ENCODE measurements at places on chromosomes 2 and 18.

- no peak for DNase-seq
Measured at GRCh38 chr2:40281021-40281940, 170.6 kb downstream of the SLC8A1 start.

DNA sequence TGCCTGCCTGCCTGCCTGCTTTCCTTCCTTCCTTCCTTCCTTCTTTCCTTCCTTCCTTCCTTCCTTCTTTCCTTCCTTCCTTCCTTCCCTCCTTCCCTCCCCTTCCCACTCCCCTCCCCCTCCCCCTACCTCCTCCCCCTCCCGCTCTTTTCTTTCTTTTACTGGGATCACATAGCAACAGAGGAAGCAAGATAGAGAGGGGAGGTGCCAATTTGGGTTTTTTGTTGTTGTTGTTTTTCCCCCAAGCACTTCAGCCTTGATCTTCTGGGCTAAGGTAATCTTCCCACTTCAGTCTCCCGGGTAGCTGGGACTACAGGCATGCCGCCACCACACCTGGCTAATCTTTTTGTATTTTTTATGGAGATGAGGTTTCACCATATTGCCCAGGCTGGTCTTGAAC, 20.0 kb downstream of the PPM1B start:
- DNase-seq = no peak

GRCh38 chr2:64401529-64401880, 52.5 kb upstream of the LGALSL start:
- DNase-seq = no peak

GRCh38 chr18:36496022-36496421, 198.5 kb downstream of the FHOD3 start:
- DNase-seq = no peak

DNA sequence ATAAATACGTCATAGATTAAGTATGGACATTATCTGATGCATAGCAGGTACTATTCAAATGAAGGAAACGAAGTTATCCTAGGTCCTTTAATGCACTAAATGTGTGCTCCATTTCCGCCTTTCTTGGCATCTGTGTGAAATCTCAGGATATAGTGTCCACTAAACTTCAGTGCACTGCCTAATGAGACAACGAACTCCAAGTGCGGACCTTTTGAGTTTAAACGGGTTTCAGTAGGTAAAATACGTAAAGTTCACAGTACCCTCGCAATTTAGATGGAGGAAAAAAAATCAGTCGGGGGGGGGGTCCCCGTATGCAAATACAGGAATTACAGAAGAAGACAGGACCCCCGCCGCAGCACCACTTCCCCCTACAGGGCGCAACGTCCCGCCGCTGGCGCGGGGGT, 729 bp upstream of the REL start:
- no peak for DNase-seq

GRCh38 chr18:61957801-61958516, 65.2 kb upstream of the RNF152 start:
- DNase-seq = no peak

- DNase-seq = no peak
Measured at GRCh38 chr2:157971702-157972101, 95.6 kb upstream of the ACVR1 start.

DNA sequence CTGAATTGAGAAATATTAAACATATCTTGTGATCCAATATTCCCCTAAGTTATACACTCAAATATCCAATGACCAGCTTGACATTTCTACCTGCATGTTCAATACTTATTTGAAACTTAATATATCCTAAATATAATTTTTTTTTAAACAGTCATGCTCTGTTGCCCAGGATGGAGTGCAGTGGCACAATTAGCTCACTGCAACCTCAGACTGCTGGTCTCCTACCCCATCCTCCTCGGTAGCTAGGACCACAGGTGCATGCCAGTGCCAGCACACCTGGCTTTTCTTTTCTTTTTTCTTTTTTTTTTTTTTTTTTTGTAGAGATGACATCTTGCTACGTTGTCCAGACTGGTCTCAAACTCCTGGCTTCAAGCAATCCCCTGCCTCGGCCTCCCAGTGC, 4.2 kb downstream of the KYNU start:
- no peak for DNase-seq

DNA sequence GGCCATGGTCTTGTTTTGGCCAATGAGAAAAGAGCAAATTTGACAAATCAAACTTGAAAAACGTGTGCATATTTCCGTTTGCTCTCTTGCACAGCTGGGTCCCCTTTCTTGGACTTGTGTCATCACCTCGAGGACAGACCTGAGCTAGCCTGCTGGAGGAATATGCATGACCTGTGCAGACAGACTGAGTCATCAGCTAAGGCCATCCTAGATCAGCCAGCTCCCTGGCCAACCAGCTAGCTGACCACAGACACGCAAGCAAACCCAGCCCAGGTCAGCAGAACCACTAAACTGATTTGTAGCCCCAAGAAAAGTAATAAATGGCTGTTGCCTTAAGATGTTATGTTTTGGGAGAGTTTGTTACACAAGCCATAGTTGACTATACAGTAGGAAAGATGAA, 61.3 kb upstream of the PAX3 start:
- DNase-seq = no peak

DNA sequence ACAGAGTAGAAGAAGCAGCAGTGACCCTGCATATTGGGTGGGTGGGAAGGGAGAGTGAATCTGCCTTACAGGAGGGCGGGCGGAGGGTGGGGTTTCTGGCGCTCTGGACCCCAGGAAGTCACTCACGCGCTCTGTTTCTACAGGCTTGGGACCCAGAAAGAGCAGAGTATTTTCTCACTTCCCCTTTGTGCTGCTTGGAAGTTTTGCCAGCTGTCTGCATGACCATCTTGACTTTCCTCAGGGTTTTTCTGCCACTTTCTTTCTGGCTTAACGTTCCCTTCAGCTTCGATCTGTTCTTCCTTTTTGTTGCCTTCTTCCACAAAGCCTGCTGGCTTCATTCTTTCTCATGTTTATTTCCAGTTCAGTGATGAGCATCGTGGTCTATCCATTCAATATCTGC, 383.1 kb downstream of the GALR1 start:
- DNase-seq = no peak

DNA sequence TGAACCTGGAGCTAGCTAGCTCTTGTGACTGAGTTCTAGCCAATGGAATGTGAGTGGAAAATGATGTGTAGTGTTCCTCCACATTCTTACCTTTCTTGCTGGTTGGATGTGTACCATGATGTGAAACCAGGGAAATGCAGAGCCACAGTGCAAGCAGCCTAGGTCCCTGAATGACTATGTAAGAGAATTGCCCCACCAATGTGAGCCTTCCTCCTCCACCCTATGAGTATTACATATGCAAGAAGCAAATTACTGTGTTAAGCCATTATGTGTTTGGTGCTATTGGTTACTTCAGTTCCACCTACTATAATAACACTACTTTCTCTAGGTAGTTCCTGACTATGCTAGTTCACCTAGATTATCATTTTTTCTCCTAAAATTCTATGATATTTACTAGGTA, 39.6 kb downstream of the LCLAT1 start:
- no peak for DNase-seq

DNA sequence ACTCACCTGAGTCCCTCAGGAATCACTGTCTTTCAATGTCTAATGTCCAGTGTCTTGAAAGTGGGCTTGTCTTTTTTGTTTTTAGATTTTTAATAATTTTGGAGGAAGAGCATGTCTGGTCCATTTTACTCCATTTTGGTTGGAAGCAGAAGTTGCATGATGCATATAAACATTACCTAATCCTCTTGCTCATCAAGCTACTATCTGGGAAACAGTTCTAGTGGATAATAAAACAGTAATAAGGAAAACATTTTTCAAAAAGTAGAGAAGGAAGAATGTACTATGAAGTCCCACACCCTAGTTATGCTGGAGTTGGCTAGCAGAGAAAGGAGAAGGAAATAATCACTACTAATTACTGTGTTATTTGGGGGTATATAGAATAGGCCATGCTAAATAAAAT, 263.7 kb downstream of the ETAA1 start:
- DNase-seq = no peak

- no peak for DNase-seq
Measured at GRCh38 chr18:12306752-12307700, 1.0 kb upstream of the TUBB6 start.

GRCh38 chr2:225841314-225841713, 441.8 kb downstream of the NYAP2 start:
- DNase-seq = no peak

DNA sequence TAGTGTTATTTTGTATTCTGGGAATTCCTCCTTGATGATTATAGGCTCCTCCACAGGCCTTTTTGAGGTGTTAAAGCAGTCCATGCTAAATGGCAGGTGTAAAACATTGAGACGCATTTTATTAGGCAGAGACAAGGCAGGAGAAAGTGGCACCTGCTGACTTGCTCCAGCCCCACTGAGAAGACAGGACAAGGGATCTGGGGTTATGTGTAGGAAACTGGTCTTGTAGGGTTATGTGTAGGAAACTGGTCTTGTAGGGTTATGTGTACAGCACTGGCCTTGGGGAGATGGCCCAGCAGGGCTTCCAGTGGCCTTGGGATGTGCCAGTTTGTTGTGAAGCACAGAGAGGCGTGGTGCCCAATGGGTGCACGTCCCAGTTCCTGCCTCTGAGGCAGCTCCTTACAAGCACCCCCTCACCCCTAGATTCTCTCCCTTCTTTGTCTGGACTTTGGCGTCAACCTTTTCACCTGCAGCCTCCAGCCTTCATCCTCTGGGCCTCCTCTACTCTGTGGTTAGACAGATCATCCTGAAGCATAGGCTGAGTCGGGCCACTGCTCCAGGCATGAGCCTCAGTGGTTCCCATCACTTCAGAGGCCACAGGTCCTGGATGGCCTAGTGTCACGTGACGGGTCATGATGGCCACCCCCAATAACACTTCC, 921 bp upstream of the FABP1 start:
- DNase-seq = no peak

DNA sequence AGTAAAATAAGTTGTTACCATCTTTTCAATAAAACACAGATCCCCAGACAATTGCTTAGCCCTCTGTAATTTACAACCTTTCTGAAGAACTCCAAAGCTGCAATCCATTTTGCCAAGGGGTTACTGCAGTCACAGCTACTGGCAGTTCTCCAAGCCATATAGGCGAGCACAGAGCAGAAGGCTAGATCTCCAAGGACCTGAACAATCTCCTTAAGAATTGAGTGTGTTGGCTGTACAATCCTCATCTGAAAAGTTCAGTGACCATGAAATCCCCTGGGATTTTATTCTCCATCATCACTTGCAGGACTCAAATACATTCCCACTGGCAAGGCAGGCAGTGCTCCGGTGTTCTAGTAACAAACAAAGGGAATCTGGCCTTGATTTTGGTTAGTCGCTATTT, 103.9 kb upstream of the LRP1B start:
- DNase-seq = no peak

- DNase-seq = no peak
Measured at GRCh38 chr2:53949457-53949856, 21.3 kb downstream of the PSME4 start.

DNA sequence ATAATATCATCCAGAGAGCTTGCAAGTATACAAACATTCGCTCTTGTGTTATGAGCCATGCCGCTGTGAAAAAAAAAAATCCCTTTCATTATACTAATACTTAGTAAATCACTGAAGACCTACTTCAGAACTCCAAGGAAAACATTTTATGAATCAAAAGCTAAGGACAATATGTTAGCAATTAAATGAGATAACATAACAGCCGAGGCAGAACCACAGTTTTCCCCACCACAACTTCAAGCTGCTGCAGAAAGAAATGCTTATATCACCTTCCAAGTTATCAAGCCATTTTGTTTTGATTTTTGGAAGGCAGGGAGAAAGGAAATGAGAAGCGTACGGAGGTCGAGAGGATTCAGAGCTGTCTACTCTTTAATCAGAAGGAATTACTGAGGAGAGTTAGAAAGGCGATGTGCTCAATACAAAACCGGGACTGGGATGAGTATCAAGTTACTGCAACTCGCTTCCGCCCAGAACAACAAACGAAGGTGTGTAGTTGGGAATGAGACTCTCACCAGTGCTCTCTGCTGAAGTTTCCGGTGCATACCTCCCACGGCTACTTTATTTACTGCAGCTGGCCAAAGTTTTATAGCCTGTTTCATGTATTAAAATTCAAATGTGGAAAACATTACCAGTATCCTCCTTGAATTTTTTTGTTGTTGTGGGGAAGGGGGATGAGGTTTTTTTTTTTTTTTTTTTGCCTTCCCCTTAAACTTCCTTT, 292.2 kb upstream of the CCDC68 start:
- no peak for DNase-seq

DNA sequence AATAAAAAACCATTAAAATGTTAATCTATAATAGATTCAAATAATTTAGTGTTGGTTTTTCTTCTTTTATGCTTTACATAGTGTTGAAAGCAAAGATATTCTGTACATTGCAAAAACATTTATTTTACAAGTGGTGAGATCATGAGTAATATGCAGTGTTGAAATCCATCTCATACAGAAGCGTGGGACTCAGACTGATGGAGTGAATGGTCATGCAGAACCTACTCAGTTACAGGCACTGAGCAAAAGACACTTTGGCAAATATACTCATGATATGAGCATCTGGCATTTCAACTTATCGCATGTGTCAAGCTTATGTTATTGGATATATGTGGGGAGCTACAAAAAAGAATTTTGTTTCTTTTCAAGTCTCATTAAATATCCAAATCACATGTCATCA, 620.2 kb upstream of the NETO1 start:
- no peak for DNase-seq

GRCh38 chr2:99472600-99472960, 17.2 kb downstream of the REV1 start:
- no peak for DNase-seq

- no peak for DNase-seq
Measured at GRCh38 chr2:235200216-235200615, 248.4 kb downstream of the SH3BP4 start.

DNA sequence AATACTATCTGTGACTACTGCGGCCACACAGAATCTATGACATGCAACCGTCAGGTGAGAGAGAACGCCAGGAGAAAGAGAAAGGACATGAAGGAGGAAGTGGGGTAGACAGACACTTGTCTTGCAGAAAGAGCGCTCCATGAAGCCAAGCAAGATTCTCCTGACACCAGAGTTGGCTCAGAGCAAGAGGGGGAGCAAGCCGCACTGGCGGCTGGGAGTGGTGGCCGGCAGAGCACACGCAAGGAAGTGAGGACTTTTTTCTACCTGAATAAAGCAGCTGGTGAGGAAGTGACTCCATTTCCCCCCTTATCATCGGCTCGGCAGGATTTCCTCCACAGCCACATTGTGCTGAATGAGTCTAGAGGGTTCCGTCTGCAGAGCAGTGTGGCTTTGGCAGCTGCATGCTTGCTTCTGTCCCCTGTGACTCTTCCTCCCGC, 181.6 kb downstream of the BCL2 start:
- no peak for DNase-seq

GRCh38 chr2:86480105-86480504, 38.9 kb downstream of the KDM3A start:
- DNase-seq = no peak

GRCh38 chr18:59681521-59682004, 15.7 kb downstream of the CCBE1 start:
- DNase-seq = no peak

GRCh38 chr2:14256890-14257289, 375.6 kb upstream of the LRATD1 start:
- DNase-seq = no peak

GRCh38 chr2:104690255-104690984, 163.5 kb upstream of the POU3F3 start:
- DNase-seq = no peak
